Endothelial cell (in vitro differentiated cells): ENCODE measurements at places on chromosomes 16 and 17. TPM values are rescaled to one million over a fixed set of nuclear protein-coding genes. Genes with fewer than 3 reads are reported as not detected.
A peak's percentile ranks its signal among the peaks of the same experiment; 100 is the strongest.

DNA sequence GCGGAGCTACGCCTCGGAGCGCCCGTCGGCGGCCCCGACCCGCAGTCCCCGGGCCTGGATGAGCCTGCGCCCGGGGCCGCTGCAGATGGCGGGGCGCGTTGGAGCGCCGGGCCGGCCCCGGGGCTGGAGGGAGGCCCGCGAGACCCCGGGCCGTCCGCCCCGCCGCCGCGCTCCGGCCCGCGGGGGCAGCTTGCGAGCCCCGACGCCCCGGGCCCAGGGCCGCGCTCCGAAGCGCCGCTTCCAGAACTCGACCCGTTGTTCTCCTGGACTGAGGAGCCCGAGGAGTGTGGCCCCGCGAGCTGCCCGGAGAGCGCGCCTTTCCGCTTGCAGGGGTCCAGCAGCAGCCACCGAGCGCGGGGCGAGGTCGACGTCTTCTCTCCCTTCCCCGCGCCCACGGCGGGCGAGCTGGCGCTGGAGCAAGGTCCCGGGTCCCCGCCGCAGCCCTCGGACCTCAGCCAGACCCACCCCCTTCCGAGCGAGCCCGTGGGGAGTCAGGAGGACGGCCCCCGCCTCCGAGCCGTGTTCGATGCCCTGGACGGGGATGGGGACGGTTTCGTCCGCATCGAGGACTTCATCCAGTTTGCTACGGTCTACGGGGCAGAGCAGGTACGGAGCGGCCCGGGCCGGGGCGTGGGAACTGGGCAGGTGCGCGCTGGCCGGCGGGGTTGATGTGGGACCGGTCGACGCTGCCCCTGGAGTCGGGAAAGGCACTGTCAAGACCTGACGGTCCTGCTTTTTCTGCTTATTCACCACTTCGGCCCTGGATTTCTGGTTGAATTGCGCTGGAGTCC is 861 bp downstream of the RAB11FIP3 start:
- peak overlapping the region; percentile 95 for H3K4me3 ChIP-seq
- H3K4me1 ChIP-seq, result peaks cover 17% of the 10 kb centered on the region
- H3K27ac ChIP-seq, result no peak overlapping the region
- peak; percentile 38 for DNase-seq
- peaks cover 16% of the 10 kb centered on the region for H3K27me3 ChIP-seq
- H3K36me3 ChIP-seq, result peaks cover 9% of the 10 kb centered on the region

- H3K4me1 ChIP-seq, result peaks cover 62% of the 10 kb centered on the region
- peak overlapping the region; percentile 98 for H3K27ac ChIP-seq
- H3K36me3 ChIP-seq, result peaks cover 15% of the 10 kb centered on the region
- DNase-seq, result no peak
Measured at GRCh38 chr17:40345994-40346764, 18.4 kb downstream of the GJD3 start.

GRCh38 chr17:38701504-38702165 is 3.4 kb upstream of the MLLT6 start:
- H3K4me1 ChIP-seq, result peaks cover 36% of the 10 kb centered on the region
- DNase-seq, result no peak
- H3K27me3 ChIP-seq, result peaks cover 30% of the 10 kb centered on the region
- peak overlapping the region; percentile 81 for H3K4me3 ChIP-seq

Gene HBA2
- total RNA-seq, result not detected

DNA sequence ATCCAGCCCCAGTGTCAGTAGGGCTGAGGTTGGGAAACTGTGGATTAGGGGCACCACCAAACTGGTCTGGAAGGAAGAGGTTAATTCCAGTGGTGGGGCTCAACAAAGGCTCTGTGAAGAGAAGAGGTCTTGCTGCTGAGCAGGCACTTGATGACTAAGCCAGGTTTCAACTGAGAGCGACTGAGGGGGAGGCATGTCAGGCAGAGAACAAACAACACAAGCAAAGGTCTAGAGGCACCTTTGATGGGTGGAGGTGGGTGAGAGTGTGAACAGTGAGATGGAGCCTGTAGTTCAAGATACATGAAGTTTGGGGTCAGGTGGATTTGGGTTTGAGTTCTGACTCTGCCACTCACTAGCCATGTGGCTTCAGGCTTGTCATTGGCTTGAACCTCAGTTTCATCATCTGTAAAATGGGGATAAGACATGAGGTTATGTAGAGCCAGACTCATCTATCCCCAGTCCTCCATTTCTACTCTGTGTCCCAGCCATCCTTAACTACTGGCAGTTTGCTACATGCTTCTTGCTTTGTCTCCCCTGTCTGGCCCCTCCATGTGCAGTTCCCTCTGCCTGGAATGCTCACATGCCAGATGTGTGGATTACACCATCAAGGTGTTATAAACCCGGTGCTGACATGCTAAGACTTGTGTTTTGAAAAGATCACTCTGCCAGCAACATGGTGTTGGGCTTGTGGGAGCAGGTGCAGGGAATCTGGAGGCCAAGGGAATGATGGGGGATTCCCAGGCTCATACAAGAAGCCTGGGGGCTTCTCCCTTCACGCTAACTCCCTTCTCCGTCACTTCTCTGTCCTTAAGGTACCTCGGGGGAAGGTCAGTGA is 3.0 kb upstream of the RMI2 start:
- no peaks in the 10 kb centered on the region for H3K36me3 ChIP-seq
- H3K4me1 ChIP-seq, result peaks cover 4% of the 10 kb centered on the region
- H3K27me3 ChIP-seq, result peaks cover 5% of the 10 kb centered on the region
- no peak for DNase-seq

DNA sequence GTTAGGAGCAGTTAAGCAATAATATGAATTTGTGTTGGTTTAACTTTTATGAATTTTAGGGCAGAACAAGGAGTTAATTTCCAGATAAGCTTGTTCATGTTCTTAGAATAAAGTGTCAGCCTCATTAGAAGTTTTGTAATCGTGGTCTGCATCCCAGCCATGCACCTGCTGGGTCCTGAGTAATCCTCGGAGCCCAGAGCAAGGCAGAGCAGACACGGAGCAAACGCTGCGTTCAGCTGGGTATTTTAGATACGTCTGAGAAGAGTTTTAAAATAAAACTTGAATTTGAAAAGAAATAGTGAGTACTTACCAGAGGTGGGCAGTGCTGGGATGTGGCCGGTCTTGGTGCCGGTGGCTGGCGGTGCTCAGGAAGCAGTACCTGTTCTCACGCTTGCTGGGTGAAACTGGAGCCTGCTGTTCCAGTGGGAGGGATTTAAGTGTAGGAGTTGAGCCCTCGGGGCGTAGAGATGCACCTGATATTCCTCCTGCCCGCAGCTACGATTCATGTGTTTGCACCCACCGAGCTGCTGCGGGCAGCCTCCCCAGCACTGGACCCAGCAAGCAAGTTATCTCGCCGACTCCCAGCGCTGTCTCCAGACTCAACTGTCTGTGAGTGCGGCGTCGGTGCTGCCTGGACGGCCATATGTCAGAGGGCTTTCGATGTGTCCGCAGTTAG is at the start of gene ZNF750:
TSS of gene ZNF750 (minus strand) at position 406 of the 676 bp plus-strand sequence. CDS start 7,568 bp downstream, outside the sequence.
- DNase-seq, result no peak
- peaks cover 6% of the 10 kb centered on the region for H3K27me3 ChIP-seq
- no peak within 1 kb of the TSS for H3K4me3 ChIP-seq
- peaks cover 14% of the 10 kb centered on the region for H3K36me3 ChIP-seq
- H3K4me1 ChIP-seq, result peaks cover 43% of the 10 kb centered on the region

Gene KRT13
- total RNA-seq, result not detected

Gene SLC6A2
- not detected for total RNA-seq

DNA sequence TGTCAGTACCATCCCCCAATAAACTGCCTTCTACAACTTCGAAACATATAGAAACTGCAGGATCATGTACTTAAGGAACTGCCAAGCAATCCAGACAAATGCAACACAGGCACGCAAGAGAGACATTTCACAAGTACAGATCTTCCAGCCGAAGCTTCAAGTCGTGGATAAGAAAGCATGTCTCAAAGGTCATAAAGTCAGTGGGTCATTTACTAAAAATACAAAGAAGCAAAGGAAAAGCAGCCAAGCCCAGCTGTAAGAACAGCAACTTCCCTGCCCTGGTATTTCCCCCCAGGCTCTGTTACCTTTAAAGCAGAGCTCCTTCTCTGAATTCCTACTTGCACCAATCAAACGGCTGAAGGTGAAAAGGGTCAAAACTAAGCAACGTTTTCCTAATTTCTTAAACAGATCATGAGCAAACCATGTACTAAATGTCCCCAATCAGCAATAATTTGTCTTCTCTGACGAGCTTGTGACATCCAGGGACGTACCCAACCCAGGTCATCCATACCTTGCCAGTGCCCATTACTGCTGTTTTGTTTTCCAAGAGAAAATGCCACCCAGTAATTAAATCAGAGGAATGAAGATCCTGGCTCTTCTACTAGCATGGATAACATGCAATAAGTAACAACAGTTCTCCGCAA is 1.7 kb downstream of the AKTIP start:
- H3K4me1 ChIP-seq, result peaks cover 40% of the 10 kb centered on the region
- DNase-seq, result no peak
- H3K27ac ChIP-seq, result peak overlapping the region; percentile 48

Gene VASN
- total RNA-seq, result 0.67 TPM
